Dorsolateral prefrontal cortex (tissue), 122 donors: ENCODE measurements at places on chromosomes 2 and 18. TPM values are rescaled to one million over a fixed set of nuclear protein-coding genes. Genes with fewer than 3 reads are reported as not detected.

DOK1 gene
- 8.3 TPM for total RNA-seq

PGAP1 gene
- 31.3 TPM for total RNA-seq

CFC1 gene
- total RNA-seq: 2.6 TPM

DNA sequence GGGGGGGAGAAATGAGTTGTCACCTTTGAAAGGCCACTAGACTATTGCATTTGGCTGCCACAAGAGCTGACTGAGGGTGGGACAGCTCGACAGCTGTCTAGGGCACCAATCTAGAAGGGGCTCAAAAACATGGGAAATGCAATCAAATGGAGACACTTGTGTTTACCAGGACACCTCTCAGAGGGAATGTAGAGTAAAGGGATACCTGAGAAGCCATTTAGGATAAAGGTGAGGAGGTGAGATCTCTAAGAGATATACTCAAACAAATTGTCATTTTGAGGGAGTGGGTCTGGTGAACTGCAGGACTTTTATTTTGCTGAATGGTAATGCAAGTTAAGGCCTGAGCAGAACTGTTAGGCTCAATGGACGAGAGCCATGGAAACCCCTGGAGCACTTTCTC is 159.8 kb downstream of the DDX1 start:
- DNase-seq: no peak

GRCh38 chr2:111189106-111189505 is 68.4 kb downstream of the BCL2L11 start:
- DNase-seq: no peak

DNA sequence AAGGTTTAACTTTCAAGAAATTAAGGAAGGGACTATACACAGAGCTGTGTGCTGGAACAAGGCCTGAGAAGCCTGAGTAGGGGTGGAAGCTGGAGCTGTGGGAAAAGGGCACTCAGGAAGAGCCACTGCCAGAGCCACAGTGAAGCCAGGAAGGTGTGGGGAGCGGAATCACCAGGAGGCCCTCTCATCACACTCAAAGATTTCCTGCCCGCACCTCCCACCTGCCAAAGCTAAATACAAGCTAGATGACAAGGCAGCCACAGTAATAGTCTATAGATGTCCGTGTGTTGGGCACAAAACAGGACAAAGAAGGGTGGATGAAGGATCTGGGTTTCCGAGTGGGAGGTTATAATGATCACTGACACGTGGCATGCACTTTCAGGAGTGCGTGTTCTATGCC is 126.0 kb downstream of the ZNF532 start:
- no peak for DNase-seq
